Nephron progenitor cell (in vitro differentiated cells): ENCODE measurements at places on chromosomes 4 and X.

DNA sequence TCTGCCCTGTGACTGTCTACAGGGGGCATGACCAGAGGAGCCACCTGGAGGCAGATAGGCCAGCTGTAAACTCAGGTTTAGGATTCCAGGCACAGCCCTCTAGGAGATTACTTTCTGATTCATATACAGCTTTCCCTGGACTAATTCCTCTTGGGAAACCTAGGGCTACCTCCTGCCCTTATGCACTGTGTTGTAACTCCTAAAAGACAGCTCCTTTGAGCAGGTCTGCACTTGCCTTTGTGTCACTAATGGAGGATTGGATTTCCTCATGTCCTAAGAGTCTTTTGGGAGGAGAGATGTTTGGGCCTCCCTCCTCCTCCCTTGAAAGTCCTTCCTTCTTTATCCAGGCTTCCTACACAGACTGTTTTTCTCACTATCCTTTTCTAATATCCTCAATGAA is 202.0 kb downstream of the PCDH19 start:
- DNase-seq: peak; percentile 2

- no peak for DNase-seq
Observed at GRCh38 chrX:23610495-23610894, 56.8 kb upstream of the PRDX4 start.

- no peak for DNase-seq
Observed at GRCh38 chrX:126799059-126799458, 20.5 kb upstream of the PRR32 start.

GRCh38 chr4:103074744-103075434 is 1.7 kb downstream of the SLC9B2 start:
- DNase-seq: no peak

DNA sequence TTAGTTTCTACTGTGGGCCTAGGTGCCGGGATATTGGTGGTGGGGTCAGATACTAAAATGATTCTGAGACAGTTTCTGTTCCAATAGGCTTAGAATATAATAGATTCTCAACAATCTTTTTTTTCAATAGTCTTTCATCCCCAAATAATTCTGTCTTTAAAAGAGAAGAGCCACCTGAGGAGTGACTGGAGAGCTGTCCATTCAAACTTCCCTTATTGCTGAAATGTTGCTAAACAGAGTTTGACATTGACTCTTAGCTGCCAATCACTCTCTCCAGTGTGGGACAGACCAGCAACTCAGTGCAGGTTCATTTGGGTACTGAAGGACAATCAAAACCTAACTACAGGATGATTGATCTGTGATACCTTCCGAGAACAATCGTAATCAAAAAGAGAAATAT is 12.4 kb upstream of the ADH7 start:
- no peak for DNase-seq

GRCh38 chr4:1777822-1778641 is 15.1 kb upstream of the FGFR3 start:
- peak; percentile 81 for DNase-seq

DNA sequence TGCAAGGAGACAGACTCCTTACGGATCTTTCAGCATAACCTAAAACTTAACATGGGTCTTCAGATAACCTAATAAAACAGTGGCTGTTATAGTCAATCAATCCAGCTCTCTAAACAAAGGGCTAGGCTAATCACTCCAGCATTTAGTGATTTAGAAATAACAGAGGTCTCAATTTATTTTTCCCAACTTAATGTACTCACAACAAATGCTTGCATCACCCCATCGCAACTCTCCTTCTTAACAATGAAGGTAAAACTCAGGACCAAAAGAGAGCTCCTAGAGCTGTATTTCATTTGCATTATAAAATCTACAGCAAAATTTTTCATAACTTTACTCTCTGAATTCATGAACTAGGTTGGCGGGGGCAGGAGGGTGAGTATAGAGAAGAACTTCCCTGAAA is 1.1 kb downstream of the LIN54 start:
- DNase-seq: no peak

DNA sequence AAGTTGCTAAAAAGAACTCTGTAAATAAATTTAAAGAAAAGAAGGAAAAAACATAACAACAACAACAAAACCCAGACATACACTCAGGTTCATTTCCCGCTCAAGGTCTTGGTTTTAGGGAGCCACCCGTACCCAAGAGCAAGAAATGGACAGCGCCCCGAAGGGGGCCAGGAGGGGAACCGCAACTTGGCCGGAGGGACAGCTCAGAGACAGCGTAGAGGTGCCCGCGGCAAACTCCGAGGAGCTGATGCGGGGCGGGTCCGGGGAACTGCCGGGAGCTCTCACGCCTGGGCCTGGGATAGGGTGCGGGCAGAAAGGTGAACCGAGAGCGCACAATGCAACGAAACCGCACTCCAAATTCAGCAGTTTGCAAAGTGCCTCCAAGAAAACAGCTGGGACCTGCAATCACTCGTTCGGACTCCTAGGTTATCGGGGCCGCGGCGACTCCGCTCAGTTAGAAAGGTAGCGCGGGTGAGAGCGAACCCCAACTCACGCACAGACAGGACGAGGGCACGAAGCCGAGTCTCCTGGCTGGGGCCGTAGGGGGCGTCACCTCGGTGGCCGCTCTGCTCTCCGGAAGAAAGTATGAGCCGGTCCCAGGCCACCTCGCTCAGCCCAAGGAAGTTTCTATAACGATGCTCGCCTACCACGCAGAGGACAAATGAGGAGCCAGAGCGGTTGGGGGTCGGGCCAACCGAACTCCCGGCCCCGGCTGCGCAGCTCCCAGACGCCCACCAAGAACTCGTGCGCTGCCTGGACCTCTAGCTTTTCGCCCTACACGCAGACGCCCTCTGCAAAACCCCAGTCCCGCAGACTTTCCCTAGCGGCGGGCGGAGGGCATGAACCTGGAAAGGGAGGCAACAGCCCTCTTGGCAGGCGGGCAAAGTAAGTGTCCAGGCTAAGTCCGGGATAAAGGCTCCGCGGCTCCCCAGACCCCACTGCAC is 1.4 kb downstream of the NDNF start:
- DNase-seq: peak; percentile 72

DNA sequence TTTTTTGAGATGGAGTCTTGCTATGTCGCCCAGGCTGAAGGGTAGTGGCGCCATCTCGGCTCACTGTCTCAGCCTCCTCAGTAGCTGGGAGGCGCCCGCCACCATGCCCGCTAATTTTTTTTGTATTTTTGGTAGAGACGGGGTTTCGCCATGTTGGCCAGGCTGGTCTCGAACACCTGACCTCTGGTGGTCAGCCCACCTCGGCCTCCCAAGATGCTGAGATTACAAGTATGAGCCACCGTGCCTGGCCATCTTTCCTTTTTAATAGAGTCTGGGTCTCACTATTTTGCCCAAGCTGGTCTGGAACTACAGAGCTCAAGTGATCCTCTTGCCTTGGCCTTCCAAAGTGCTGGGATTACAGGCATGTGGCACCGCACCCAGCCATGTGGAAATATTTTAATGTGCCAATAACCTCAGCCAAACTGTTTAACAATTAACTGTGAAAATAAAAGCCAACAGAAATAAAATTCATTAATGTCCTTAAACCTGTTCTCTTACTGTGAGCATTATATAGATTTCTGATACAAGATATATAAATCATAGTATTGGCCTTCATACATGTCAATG is 16.3 kb downstream of the PDS5A start:
- DNase-seq: no peak

DNA sequence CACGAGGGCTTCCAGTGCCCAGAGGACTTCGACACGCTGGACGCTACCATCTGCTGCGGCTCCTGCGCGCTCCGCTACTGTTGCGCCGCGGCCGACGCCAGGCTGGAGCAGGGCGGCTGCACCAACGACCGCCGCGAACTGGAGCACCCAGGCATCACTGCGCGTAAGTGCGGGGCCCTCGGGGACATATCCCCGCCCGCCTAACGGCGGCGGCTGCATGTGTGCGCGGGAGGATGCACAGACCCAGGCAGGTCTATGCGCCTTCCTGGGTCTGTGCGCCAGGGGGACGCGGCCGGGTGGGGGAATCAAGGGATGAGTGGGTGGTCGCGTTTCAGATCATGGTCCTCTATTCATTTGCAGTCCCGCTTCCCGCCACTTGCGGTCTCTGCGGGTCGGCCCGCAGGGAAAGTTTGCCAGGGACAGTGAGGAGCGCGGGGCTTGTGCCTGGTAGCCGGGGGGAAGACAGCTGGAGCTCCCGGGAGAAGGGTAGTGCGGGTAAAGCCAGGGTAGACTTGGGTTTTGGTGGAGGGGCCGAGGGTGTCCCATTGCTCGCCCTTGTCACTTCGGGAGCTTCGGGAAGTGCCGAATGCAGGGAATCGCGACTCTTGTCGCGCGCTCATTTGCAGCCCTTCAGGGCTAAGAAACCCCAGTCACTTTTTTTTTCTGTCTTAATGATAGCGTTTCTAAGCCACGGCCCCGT is 1.0 kb downstream of the SHISA3 start:
- DNase-seq: peak; percentile 68

DNA sequence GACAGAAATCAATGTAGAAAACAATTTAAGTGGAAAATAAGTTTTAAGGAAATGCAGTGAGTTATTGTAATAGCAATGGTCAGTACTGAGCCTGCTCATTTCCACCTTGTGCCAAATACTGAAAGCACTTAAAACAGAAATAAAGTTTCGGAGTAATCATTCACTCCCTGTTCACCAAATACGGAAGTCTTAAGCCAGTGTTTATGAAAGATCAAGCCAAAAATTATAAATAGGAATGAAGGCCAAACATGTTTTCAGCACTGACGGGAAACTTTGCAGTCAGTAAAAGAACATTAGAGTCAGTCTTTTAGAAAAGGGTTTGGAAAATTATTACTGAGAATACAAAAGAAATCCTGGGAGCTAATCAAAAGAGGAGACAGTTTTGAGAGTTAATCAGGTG is 178.6 kb downstream of the DMD start:
- no peak for DNase-seq

- DNase-seq: no peak
Observed at GRCh38 chrX:47817421-47817820, 19.3 kb upstream of the ZNF81 start.

DNA sequence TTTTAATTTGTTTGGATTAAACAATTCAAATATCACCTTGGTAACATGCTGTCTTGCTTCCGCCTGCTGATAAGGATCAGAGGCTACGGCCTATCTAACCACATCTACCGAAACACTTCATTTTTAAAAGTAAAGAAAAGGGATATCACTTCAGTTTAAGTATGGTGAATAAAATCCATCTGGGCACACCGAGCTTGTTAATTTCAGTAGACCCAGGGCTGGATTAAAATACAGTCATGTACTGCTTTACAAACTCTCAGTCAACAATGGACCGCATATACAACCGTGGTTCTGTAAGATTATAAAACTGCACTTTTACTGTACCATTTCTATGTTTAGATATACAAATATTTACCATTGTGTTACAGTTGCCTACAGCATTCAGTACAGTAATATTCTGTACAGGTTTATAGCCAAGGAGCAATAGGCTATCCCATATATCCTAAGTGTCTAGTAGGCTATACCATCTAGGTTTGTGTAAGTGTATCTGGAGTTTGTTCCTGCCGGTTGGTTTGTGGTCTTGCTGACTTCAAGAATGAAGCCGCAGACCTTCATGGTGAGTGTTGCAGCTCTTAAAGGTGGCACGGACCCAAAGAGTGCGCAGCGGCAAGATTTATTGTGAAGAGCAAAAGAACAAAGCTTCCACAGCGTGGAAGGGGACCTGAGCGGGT is 40.0 kb downstream of the SEPTIN11 start:
- DNase-seq: no peak

DNA sequence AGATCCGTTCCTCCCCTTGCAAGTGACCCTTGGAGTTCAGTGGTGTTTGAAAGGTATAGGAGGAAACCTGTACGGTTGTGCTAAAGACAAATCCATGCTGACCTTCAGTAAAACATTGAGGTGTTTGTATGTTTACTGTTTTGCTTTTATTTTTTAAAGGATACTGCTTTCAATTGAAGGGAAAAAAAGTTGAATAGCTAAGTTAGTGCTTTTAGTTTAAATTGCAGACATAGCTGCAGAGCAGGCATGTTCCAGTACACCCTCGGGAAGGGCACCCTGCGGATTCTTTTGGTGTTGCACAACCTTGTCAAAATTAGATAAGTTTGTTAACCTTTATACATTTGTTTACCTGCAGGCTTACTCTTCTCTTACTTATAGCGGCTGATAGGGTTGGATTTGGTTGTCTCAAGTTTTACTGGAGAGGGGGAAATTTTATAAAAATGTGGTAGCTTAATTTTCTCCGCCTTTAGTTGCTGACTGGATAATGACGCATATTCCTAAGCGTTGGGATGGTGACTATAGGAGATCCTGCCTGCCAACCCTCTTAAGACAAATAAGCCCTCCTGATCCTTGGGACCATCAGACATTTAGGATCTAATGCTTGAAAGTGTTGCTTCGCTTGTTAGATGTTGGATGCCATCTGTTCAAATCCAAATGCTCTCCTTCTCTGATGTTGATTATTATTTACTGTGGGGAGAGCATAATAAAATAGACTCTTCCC is 2.0 kb downstream of the RAPGEF2 start:
- DNase-seq: peak; percentile 13

GRCh38 chrX:65196758-65197360 is 220.6 kb upstream of the ZC4H2 start:
- DNase-seq: peak; percentile 53

DNA sequence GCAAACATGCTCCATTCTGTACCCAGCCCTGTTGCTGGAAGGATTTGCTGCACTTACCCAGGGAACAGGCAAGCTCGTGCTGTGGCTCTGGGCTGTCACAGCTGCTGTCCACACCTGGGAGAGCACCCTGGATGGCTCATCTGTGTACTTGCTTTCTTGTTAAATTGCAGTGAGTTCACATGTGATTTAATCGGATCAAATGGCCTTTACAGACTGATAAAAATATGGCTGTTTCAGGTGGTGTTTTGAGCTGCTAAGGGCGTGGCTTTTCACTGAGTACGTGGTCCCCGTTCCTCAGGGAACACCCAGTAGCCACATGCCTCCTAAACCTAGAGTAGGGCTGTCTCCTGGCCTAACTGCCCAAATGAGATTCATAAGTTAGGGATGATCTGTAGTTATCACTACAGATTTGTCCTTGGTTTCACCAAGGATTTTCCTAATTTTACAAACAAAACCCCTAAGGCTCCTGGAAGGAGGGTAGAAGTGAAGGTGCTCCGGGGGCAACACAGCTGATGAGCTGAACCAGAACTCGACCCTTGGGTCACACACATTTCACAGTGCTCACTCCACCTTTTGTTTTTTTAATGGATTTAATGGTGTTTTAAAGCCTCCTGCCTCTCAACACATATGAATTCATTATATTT is 13.7 kb downstream of the KLKB1 start:
- DNase-seq: no peak

GRCh38 chrX:134670134-134670924 is 12.1 kb upstream of the PLAC1 start:
- DNase-seq: no peak

DNA sequence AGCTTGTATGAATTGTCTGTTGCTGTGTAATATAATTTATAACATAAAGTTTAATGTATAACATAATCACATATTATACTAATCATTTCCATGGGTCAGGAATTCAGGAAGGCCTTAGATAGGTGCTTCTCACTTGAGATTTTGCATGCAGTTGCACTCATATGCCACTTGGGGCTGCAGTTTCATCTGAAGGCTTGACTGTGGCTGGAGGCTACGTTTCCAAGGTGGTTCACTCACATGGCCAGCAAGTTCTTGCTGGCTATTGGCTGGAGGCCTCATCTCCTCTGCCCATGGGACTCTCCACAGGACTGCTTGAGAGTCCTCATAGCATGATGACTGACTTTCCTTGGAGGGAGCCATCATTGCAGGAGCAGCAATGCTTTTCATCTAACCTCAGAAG is 53.4 kb upstream of the STX18 start:
- no peak for DNase-seq

- DNase-seq: no peak
Observed at GRCh38 chr4:185165605-185166063, 22.6 kb downstream of the SLC25A4 start.
